ENCODE measurements at places on chromosomes 7 and 10.

DNA sequence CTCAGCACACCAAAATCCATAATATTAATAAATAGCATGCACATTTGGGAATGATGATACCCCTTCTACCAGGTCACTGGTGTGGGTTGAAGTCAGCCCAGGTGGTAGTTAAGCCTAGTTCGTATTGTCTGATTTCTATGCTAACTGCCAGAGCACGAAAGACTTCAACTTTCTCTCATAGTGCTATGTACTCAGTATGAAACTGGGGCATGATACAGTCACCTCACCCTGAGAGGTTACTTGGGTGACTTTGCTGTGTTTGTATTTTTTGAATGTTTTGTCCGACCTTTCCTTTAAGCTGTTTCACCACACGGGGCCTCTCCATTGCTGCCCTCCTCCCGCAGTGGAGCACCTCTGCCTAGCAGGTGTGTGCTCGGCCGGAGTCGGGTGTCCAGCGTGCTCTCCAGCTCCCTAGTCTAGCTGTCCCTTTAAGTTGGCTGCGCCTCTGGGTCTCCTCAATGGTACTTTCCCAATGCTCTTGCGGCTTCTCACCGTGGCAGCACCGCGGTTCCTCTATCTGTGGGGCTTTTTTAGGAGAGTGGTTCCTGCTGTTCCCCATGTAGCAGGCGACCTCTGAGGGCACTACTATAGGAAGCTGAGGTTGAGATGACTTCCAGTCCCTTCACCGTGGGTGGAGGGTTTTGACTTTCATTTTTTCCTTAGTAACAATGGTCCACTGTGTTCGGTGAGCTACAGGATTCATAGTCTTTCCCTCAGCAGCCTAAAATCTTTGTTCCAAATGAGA is 524.0 kb upstream of the PFKP start:
- no peak for DNase-seq

DNA sequence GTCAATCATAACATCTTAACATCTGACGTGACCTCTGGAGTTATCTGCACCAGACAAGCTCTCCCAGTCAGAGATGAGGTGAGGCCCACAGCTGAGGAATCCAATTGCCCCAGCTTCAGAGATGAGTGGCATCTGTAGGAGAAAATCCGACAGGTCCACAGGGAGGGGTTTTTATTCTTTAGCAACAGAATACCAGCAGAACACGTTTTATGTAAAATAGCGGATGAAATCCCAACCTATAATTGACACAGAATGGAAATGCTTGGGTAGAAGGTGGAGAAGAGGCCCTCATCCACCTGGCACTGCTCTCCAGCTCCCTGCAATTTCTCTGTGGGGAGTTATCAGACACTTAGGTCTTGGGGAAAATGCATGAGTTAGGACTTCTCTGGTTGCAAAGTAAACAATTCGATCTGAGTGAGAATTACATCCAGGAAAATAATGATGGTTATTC is 144.2 kb upstream of the NRP1 start:
- no peak for DNase-seq

DNA sequence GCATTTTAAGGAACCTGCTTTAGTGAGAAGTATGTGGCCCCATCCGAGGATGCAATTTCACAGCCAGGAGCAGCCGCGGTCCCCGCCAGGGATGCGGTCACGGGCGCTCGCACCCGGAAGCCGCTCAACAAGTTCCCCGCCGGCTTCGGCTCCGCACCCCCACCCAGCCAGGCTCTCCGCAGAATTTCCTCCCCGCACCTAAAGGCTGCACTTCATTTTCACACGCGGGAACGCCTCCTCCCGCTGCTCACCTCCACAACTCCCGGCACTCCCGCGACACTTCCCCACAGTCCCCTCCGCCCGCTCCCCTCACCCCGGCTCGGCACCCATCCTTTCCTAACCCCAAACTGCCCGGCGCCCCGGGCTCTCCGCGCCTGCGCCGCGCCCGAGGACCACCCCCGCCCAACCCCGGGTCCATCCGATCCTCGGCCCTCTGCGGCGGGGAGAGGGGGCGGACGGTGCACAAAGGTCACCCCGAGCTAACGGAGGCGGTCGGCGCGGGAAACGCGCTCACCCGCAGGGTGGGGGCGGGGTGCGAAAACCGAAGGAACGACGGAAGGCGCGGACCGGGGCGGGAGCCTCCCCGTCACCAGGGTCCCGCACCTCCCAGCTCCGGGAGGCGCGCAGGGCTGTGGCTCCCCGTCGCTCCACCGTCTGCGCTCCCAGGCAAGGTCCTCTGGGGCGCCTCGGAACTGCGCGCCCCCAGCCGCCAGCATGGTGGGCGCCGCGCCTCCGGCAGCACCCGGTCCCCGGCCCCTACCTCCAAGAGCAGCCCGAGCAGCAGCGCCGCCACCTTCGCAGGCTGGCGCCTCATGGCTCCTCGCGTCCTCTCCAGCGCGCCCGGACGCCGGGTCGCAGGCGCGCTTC is 558 bp downstream of the VOPP1 start:
- peak; percentile 49 for DNase-seq

DNA sequence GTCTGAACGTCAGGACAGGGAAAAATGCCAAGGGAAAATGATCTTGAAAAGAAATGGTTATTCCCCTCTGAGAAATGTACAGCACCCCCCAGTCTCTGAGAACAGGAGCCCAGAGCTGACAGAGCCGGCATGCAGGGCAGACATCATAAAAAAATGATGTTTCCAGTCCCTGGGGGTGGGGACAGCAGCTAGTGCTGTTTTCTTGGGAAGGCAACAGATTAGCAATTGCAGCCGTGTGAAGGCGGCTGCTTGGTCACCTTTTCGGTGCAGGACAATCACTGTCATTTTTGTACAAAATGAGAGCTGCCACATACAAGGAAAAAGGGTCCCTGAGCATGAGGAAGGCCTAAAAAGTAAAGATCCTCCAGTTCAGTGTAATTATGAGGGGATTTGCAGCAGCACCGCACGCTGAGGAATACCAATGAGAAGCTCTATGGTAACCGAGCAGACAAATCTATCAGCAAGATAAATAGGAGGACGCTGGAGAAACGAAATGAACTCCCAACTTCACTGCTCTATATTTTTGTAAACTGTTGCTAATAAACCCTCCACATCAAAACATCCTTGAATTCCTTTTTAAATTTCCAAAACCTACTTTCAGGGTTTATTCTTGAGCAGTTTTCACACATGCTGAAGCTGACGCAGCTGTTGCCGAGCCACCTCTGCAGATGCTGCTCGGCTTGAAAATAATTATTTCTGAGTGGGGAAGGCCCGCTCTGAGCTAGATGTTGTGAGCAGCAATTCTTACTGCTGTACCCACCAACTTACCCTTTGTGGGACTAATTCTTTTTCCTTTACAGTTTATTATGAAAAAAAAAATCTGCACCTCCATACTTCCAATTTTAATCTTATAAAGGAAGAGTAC is 98.2 kb upstream of the NEBL start:
- no peak for DNase-seq

- DNase-seq, result no peak
Observed at GRCh38 chr7:50284296-50284695, 20.2 kb upstream of the IKZF1 start.

- DNase-seq, result no peak
Observed at GRCh38 chr10:125284875-125285597, 124.7 kb upstream of the CTBP2 start.

DNA sequence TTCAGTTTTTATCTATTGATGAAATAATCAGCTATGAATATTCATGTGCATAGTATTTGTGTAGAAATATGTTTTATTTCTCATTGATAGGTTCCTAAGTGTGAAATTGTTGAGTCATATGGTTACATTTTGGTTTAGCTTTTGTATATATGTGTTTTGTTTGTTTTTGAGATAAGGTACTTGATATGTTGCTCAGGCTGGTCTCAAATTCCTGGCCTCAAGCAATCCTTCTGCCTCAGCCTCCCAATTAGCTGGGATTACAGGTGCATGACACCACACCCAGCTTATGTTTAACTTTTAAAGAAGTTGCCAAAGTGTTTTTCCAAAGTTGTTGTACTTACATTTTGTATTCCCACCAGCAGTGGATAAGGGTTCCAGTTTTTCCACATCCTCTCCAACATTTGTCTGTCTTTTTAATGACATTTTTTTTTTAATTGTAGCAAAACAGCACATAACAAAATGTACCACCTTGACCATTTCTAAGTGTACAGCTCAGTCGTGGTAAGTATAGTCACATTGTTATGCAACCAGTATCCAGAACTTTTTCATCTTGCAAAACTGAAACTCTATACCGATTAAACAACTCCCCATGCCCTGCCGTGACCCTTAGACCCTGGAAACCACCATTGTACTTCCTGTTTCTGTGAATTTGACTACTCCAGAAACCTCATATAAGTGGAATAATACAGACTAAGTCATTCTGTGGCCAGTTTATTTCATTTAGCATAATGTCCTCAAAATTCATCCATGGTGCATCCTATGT is 12.6 kb upstream of the UBE2D1 start:
- no peak for DNase-seq

DNA sequence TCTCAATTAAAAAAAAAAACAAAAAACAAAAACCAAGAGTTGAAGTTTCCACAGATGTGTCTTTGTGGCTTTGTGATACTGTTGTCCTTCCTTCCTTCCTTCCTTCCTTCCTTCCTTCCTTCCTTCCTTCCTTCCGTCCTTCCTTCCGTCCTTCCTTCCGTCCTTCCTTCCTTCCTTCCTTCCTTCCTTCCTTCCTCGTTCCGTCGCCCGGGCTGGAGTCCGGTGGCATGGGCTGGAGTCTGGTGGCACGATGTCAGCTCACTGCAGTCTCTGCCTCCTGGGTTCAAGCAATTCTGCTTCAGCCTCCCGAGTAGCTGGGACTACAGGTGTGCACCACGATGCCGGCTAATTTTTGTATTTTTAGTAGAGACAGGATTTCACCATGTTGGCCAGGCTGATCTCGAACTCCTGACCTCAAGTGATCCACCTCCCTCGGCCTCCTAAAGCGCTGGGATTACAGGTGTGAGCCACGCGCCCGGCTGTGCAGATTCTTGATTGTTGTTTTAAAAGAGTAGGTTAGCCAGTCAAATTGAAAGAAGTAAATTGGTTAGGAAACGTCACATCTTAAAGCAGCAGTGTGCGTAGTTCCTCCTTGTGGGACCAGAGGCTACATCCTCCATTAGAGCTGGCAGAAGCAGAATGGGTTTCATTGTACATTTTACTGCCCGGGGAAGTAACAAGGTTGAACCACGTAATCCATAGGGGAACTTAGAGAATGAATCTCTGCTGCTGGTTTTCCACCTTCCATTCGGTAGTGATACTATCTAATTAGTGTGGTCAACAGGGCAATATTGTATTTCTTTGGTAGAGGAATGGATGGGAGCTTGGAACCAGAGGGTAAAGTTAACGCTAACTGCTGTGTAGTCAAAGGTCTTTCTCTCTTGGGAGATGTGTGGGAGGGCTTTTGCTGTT is 20.6 kb downstream of the DNAJB6 start:
- no peak for DNase-seq

GRCh38 chr7:5636914-5637313 is 144.5 kb downstream of the RNF216 start:
- DNase-seq, result no peak
